ENCODE measurements at places on chromosomes 16 and 17.

DNA sequence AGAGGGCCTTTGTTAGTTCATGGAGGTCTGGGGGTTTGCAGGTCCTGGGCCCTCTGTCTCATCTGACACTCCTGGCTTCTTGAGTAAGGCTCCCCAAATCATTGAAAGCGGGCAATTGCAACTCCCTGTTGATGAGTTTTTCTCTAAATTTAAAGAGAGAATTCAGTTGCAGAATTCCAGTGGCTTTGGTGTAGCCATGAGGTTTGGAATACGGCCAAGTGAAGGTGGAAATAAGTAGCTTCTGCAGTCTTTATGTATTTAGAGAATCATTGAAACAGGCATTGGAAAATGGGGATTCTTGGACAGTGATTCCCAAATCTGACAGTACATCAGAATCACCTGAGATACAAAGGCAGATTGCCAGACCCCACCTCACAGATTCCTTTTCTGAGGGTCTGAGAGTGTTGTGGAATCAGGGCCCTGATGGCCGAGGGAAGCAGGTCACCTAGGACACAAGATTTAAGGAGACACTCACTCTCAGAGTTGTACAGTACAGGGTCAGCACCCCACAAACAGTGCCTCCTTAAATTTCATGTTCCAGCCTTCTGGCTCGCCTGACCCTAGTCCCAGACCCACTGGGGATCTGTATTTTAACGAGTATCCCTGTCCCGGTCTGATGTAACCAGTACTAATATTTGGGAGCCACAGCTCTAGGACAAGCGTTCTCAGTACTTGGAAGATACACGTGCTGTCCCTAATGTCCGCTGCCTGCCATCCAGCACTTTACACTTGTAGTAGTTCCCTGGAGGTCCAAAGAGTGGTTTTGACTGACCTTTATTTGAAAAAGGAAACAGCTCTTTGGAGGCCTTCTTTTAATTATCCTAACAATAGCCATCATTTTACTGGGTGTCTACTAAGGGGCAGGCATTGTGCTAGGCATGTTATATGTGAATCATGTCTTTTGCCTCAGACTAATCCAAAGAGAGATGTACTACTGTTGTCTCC, 37.8 kb downstream of the YPEL2 start:
- peak; percentile 67 for DNase-seq

DNA sequence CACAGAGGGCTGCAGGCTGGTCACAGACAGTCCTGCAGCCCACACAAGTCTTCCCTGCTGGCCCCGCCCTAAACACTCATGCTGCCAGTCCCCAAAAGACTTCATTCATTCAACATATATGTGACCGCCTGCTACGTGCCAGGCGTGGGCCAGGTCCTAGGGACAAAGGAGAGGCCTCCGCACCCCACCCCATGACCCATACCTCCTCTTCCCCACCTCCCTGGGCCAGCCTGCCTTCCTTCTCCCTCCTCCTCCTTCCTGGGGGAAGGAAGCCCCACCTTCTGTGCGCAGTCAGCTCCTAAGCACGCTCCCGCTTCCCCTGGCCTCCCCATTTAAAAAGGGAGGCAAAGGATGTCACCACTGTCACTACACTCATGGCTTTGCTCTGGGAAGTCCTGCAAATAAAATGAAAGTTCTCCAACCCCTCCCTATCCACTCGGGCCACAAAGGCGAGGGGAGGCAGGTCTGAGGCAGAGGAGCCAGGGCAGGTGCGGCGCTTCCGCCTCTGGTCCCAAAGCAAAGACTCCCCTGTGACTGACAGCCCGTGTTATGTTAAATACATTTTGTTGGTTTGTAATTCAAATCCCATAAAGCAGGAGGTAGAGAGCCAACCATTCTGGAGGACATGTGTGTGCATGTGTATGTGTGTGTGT, 9.0 kb downstream of the DNAAF8 start:
- no peak for DNase-seq

DNA sequence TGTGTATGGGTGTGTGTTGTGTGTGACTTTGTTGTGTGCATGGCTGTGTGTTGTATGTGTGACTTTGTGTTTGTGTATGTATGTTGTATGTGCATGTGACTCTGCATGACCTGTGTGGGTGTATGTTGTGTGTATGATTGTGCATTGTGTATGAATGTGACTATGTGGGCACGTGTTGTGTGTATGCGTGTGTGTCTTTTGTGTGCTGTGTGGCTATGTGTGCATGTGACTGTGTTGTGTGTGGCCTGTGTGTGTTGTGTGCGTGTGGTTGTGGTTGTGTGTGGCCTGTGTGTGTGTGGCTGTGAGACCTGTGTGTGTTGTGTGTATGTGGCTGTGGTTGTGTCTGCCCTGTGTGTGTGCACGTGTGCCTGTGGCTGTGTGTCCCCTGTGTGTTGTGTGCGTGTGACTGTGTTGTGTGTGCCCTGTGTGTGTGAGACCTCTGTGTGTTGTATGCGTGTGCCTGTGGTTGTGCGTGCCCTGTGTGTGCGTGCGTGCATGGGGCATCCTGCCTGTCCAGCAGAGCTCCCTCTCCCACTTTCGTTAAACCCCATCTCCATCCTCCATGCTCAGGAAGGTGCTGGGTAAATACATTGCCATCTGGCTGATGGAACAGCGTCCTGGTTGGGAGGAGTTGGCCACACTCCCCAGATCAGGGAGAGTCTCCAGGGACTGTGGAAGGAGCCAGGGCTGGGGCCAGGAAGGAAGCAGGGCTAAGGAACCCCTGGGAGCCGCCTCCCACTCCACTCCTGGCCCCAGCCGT, 90.1 kb upstream of the GSE1 start:
- DNase-seq: peak; percentile 81

DNA sequence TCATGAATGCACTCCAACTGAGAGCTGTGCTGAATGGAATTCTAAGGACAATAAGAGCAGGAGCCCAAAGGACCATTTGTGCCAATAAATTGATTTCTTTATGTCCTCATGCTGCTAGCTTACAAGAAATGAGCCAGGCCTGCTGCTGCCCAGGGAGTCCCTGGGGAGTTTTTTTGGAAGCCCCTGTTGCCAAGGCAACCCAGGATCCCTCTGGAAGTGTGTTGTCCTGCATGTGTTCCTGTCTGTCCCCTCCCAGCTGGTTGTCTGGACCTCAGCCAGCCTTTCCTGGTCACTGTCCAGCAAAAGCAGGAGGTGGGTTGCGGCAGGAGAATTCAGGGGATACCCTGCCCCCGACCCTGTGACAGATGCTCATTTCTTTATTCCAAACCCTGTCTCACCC, 51.0 kb upstream of the GPRC5B start:
- no peak for DNase-seq

- no peak for DNase-seq
Measured at GRCh38 chr16:48901712-48902374, 291.9 kb upstream of the N4BP1 start.

GRCh38 chr17:45262516-45263476, 902 bp upstream of the SPATA32 start:
- peak; percentile 39 for DNase-seq

DNA sequence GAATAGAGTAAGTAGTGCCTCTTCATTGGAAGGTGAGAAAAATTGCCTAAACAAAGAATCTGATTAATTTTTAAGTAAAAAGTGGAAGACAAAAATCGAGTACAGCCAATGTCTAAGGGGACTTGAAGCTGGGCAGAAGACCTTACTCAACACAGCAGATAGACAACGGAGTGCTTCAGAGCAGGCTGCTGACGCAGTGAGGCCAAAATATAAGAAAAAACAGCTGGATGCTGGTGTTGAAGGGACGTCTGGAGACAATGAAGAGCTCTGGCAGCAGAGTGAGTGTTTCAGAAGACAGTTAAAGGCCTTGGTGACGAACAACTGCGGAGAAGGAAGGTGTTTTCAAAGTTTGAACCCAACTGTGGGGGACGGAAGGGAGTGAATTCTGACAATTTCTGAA, 169.8 kb downstream of the MRTFB start:
- DNase-seq: no peak

GRCh38 chr16:4864728-4865127, 17.4 kb downstream of the UBN1 start:
- no peak for DNase-seq

GRCh38 chr16:88026964-88027938, 76.0 kb downstream of the BANP start:
- no peak for DNase-seq

DNA sequence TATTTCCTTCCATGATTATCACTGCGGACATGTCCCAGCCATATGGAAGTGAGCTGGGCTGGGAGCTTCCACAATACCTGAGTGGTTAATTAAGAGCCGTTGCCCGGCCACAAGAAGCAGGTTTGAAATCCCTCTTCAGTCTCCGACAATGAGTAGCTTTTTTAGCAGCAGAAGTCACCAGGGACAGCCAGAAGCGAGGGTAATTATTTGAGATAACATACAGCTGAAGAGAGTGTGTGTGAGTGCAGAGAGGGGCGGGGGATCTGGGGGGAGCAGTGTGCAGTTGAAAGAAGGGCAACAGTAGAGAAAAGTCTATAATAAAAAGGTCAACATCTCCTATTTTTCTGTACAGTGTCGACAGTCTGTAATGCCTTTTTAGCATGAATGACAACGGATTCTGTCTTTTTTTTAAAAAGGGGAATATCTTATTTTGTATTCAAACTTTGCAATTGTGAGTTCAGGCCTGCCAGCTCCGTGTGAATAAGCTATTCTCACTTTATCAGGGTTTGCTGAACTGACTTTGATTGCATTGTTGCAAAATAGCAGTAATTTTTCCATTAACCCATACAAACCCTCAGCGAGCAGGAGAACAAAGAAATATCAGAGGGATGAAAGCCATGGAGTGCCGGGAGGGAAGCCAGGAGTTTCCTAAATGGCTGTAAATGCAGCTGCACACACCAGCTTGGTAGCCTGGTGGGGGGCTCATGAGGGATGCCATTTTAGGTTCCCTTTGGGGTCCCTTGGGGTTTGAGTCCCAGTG, 220.3 kb upstream of the IRX3 start:
- no peak for DNase-seq

DNA sequence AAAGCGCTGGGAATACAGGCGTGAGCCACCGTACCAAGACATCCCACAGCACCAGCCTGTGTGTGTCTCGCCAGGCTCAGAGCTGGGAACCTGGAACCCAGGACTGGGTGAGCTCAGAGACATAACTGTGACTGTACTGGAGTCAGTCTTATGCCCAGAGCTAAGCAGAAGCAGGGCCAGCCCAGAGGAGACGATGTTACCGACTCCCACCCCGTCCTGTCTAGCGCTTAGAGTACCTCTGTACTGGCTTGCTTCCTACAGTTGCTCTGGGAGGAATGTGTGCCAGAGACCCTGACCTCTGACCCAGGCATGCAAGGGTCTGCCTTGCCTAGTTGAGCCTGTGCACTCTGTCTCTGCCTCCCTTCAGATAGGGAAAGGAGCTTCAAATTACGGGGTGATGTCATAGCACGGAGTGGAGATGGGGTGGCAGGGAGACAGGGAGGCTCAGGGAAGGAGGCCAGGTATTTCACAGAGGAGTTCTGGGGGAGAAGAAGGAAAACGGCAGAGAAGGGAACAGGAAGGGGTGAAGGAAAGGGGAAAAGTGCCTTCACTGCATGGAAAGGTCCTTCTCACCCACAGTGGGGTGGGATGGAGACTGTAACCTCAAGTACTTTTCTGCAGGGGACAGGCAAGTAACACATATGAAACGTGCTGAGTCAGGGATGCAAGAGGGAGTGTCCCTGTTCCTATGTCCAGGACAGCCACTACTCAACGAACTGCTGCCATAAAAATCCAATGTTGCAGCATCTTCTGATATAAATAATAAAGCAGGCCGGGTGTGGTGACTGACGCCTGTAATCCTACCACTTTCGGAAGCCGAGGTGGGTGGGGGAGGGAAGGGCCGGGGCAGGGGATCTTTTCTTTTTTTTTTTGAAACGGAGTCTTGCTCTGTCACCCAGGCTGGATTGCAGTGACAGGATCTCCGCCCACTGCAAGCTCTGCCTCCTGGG, 5.8 kb upstream of the ARMC5 start:
- peak; percentile 65 for DNase-seq

- DNase-seq: no peak
Measured at GRCh38 chr16:67628216-67628615, 16.7 kb upstream of the CARMIL2 start.

GRCh38 chr17:74042744-74043486, 160.6 kb upstream of the RPL38 start:
- peak; percentile 90 for DNase-seq

GRCh38 chr17:62307196-62307595, 73.2 kb upstream of the EFCAB3 start:
- no peak for DNase-seq

DNA sequence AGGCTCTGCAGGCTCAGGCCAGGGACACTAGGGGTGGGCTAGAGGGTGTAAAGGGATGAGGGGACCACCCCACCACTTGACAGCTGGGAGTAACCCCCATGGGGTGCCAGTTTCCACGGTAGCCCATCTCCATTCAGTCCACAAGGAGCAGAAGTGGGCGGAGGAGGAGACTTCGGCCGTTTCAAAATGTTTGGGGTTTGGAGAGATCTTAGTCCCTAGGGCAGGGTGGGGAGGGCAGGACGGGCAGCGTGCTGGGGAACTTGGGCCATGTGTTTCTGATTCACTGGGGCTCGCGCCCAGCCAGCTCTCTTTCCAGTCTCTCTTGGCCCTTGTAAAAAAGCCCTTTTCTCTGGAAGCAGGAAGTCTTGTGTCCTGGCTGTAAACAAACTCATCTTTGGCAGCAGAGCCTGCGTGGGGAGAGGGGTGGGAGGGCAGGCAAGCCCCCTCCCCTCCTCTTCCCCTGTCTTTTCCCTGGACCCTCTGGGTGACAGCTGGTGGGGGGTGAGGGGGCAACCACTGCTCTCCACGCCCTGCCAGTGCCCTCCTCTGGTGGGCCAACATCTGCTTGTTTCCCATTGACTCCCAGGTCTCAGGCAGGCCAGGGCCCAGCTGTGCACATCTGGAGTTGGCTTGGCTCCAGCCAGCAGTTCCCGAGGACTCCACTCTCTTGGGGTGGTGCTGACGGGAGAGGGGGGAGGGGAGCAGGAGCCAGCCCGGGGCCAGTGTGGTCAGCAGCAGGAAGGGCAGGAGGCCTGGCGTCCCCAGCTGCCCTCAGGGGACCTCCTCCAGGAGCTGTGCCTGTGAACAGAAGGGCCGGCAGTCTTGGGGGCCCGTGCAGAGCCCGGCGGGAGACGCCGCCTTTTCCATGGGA, 8.1 kb downstream of the CYGB start:
- peak; percentile 95 for DNase-seq

GRCh38 chr17:27751166-27751565, 49.2 kb downstream of the NOS2 start:
- DNase-seq: no peak

GRCh38 chr17:412211-413015, 59.8 kb upstream of the RPH3AL start:
- DNase-seq: peak; percentile 65

- no peak for DNase-seq
Measured at GRCh38 chr16:57775661-57776469, 26.4 kb downstream of the KIFC3 start.

- DNase-seq: no peak
Measured at GRCh38 chr16:11582157-11582814, 4.4 kb downstream of the LITAF start.

GRCh38 chr17:43024407-43025289, at the start of gene RND2:
TSS of gene RND2 (plus strand) at chr17:43025231. CDS start at chr17:43025348, 117 bp downstream.
- peak; percentile 93 for DNase-seq

All from AG10803 (cell line).